ENCODE measurements at places on chromosomes 2 and 18.

DNA sequence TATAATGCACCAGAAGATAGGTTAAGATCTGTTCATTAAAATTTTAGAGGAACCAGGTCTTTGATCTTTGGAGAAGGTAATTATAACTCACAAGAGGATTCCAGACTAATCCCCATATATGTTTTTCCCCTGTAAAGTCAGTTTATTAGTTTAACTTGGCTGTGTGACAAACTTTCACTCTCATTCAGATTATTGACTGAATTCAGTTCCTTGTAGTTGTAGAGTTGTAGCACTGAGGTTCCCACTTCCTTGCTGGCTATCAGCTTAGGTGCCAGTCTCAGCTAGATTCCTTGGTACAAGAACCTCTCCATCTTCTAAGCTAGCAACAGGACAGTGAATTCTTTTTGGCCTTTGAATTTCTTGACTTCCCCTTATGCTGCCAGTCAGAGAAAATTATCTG is 19.1 kb downstream of the REG1A start:
- no peak for DNase-seq

GRCh38 chr18:2143636-2144035 is 427.7 kb downstream of the METTL4 start:
- no peak for DNase-seq

DNA sequence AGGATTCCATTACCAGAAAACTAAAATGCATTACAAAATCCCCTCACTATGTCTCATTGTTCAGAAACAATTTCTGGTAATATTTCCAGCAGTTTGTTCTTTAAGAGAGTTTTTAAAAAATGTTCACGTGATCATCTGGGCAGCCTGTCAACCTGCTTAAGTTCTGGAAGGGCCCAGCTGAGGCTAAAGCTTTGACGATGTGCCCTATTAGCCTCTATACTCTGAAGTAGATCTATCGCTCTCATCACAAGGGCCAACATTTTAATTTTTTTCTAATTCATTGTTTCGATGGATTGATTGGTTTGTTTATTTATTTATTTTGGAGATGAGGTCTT is 205.8 kb downstream of the PRKCE start:
- no peak for DNase-seq

DNA sequence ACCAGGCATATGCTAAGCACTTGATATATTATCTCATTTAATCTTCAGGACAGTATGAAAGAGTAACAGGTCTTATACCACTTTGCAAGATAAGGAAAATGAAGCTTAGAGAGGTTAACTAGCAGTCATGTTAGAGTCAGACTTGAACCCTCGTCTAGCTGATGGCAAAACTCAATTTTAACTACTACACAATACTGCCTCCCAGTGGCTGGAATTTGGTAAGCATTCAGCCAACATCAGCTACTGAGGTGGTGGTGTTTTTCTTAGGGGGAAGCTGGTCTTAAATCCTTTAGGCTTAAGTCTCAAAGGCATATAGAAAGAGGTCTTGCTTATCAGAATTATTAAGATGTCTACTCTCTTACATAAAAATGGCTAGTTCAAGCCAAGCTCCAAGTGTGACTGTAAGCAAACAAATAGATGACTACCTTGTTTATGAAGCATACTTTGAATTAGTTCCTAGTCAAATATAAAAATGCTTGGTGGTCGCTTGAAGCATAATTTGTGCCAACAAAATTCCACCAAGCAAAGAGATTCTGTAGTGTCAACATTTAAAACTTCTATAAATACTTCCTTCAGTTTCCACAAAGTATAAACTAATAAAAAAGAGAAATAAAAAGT is 325.4 kb upstream of the FIGN start:
- DNase-seq: no peak

Measured in spinal cord (tissue), 10 donors.